Right atrium auricular region (tissue), 2 donors: ENCODE measurements at places on chromosomes 11 and 22. TPM values are rescaled to one million over a fixed set of nuclear protein-coding genes. Genes with fewer than 3 reads are reported as not detected.
A peak's percentile ranks its signal among the peaks of the same experiment; 100 is the strongest.

Gene F2
- total RNA-seq: not detected

Gene PHOX2A
- not detected for total RNA-seq

Gene SCUBE2
- total RNA-seq: 0.63 TPM

Gene MS4A6E
- total RNA-seq: not detected

Gene ART1
- not detected for total RNA-seq

Gene C11orf87
- total RNA-seq: not detected

DNA sequence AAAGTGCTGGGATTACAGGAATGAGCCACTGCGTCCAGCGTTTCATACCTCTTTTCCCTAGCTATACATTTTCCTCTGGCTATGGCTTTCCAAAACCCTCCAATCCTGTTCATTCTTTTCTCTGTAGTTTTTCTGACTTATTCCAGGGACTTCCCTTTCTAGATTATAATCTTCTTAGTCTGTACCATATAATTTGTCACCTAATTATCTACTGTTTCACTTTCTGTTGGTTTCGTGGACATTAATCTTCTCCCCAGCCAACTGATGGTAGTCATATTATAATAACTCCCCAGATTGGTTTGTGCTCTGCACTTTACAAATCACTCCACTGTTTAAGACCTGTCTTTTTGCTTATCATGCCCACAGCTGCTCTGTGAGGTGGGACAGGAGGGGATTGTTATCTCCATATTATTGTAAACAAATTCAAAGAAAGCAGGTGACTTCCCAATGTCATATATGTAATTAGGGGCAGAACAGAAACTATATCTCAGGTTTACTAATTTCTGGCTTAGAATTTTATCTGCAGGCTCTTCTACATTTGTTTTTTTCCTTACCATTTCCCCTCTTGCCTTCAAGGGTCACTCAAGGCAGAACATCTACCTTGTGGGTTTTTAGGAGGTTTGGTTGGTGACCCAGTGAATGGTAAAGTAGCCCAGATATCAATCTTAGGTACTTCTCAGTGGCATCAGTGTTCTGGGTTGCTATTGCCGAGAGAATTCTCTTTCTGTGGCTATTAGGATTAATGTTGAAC, 23.9 kb downstream of the STIM1 start:
- no peak for DNase-seq
- no peak overlapping the region for H3K27ac ChIP-seq
- H3K4me3 ChIP-seq: no peak overlapping the region
- H3K36me3 ChIP-seq: no peaks in the 10 kb centered on the region

DNA sequence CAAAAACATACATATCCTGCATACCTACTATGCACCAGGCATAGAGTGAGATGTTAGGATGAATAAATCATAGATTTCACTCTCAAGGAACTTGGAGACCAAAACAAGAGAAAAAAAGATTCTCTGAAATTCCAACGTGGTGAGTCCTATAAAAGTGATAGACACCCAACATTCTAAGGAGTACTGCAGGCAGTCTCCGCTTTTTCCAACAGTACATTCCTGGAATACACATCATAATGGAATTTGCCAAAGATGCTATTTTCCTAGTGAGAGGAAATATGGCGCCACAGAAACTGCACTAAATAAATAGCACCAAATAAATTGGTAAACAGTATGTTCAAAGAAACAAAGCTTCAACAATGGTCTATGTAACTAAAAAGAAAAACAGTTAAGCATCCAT, 6.0 kb downstream of the TMEM123 start:
- H3K4me1 ChIP-seq: no peaks in the 10 kb centered on the region
- H3K4me3 ChIP-seq: no peak overlapping the region
- DNase-seq: no peak
- H3K27me3 ChIP-seq: no peaks in the 10 kb centered on the region

- no peak overlapping the region for H3K4me3 ChIP-seq
- no peaks in the 10 kb centered on the region for H3K4me1 ChIP-seq
- DNase-seq: no peak
- no peaks in the 10 kb centered on the region for H3K27me3 ChIP-seq
- no peaks in the 10 kb centered on the region for H3K36me3 ChIP-seq
- no peak overlapping the region for H3K27ac ChIP-seq
These were observed 183.0 kb downstream of the CEP164 start for GRCh38 chr11:117510646-117511045.

- H3K36me3 ChIP-seq: no peaks in the 10 kb centered on the region
- H3K27ac ChIP-seq: no peak overlapping the region
- DNase-seq: no peak
- no peak overlapping the region for H3K4me3 ChIP-seq
These were observed 177.5 kb upstream of the CTSC start for GRCh38 chr11:88515002-88515401.

GRCh38 chr22:25420471-25420924, 144.0 kb upstream of the GRK3 start:
- H3K27ac ChIP-seq: no peak overlapping the region
- peak overlapping the region; percentile 25 for H3K4me3 ChIP-seq
- DNase-seq: no peak

DNA sequence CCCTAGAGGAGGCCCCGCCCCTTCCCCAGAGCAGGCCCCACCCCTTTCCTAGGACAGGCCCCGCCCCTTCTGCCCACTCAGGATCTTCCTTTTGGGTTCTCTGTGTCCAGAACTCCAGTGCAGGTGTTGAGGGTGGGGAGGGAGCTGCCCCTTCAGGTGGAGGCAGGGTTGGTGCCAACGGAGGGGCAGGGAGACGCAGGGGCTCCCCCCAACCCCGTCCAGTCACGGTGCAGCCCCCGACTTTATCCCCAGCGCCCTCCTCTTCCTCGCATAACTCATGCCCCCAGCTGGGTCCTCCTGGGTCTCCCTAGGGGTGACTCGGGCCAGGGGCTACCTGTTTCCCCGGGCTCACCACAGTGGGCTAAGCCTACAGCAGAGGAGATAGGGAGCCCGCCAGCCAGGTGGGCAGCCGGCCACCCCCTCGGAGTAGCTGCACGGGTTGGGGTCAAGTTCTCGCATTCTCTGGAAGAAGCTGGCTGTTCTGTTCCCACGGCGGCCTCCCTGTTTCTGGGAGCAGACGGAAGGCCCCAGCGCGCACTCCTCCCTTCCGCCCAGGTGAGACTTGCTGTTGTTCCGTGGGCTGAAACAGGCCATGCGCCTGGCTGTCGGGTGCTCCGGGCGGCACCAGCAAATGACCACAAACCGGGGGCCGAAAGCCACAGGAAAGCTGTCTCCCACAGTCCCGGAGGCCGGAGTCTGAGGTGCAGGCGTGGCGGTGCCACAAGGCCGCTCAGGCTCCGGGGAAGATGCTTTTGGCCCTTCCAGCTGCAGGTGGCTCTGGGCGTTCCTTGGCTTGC, 38.9 kb downstream of the MUC2 start:
- no peaks in the 10 kb centered on the region for H3K27me3 ChIP-seq
- H3K4me3 ChIP-seq: no peak overlapping the region
- no peaks in the 10 kb centered on the region for H3K4me1 ChIP-seq
- H3K36me3 ChIP-seq: no peaks in the 10 kb centered on the region
- no peak for DNase-seq

DNA sequence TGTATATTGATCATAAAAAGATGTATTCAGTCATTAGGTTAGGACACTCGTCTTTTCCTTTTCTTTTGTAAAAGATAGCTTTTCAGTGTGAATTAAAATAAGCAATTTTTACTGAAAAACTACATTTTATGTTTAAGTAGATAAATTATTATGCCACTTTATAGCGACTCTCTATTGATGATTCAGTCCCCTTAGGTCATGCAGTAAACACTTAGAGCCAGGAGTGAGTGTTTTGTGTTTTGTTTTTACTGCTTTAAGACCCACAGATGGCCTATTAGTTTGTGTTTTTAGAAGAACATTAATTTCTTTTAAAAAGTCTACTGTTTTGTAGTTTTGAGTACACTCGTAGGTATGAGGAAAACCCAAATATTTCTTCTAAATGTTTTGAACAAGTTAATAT, 86.6 kb downstream of the YAP1 start:
- no peaks in the 10 kb centered on the region for H3K4me1 ChIP-seq
- no peaks in the 10 kb centered on the region for H3K36me3 ChIP-seq
- DNase-seq: no peak
- no peaks in the 10 kb centered on the region for H3K27me3 ChIP-seq

GRCh38 chr11:63242089-63242781, 1.2 kb downstream of the SLC22A25 start:
- H3K27me3 ChIP-seq: no peaks in the 10 kb centered on the region
- no peak for DNase-seq
- no peak overlapping the region for H3K27ac ChIP-seq
- H3K4me1 ChIP-seq: no peaks in the 10 kb centered on the region
- no peak overlapping the region for H3K4me3 ChIP-seq
- H3K36me3 ChIP-seq: no peaks in the 10 kb centered on the region

- no peak overlapping the region for H3K4me3 ChIP-seq
- no peak for DNase-seq
- H3K27ac ChIP-seq: peak overlapping the region; percentile 99
- peaks cover 30% of the 10 kb centered on the region for H3K36me3 ChIP-seq
- H3K27me3 ChIP-seq: no peaks in the 10 kb centered on the region
These were observed 1.4 kb upstream of the FTH1 start for GRCh38 chr11:61968758-61969390.

DNA sequence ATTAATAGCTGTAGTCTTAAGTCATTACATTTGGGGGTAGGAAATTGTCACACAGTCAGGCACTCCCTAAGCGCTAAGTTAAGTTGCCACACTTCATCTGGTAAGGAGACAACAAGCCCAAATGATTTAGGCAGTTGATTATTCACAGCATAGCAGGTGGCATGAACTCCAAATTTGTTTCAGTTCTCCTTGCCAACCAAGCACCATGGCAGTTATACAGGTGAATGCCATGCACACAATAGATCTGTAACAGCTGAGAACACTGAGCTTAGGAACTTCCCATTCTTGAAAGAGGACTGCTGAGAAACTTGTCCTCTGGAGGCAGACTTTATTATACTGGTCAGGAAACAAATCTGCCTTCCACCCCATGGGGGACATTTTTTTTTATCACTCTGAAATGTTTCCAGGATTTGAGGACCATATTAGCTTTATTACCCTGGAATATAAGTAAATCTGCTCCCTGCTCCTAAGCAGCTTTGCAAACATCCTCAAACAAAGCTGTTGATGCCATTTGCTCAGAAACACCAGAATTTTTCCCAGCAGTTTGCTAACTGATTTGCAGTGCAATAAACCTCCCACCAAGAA, 5.1 kb upstream of the INTS4 start:
- no peaks in the 10 kb centered on the region for H3K27me3 ChIP-seq
- DNase-seq: no peak
- H3K27ac ChIP-seq: no peak overlapping the region
- no peak overlapping the region for H3K4me3 ChIP-seq
- H3K4me1 ChIP-seq: peaks cover 6% of the 10 kb centered on the region

DNA sequence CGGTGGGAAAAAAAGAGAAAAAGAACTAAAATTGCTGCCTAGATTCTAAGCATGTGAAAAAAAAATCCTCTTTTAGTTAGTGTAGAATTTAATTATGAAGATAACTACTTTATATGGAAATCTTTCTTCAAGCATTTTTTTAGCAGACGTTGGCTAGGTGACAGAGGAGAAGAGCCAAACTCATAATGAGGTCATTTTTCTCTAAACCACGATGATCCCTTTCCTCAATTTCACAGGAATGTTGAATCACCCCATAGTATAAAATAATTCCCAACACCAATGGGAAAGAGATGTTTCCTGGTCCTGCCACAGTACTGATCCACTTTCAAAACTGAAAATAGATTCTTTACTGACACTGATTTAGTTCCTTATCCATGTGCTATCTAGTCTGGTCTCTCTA, 319.8 kb downstream of the DLG2 start:
- H3K36me3 ChIP-seq: no peaks in the 10 kb centered on the region
- H3K4me1 ChIP-seq: no peaks in the 10 kb centered on the region
- H3K27ac ChIP-seq: no peak overlapping the region

GRCh38 chr11:35878741-35879140, 65.1 kb upstream of the LDLRAD3 start:
- H3K4me3 ChIP-seq: no peak overlapping the region
- no peaks in the 10 kb centered on the region for H3K36me3 ChIP-seq
- DNase-seq: no peak
- no peaks in the 10 kb centered on the region for H3K4me1 ChIP-seq

DNA sequence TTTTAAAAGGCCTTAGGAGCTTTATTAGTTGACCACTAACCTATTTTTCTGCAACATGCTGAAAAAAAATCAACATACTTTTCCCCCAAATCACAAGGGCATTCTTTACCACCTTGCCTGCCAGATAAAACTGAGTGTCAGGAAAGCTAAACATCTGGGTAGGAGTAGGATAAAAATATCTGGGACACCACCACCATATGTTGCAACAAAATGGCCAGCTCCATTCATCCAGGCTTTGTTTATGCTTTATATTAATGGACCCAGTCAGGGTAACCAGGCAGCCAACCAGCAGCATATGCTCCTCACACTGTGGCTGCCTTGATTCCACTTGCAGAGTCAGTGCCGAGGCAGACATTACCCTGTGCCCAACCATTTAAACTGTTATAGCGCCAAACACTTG, 1024.5 kb downstream of the LRRC4C start:
- H3K27ac ChIP-seq: no peak overlapping the region
- no peaks in the 10 kb centered on the region for H3K4me1 ChIP-seq
- DNase-seq: no peak
- H3K27me3 ChIP-seq: no peaks in the 10 kb centered on the region
- H3K36me3 ChIP-seq: no peaks in the 10 kb centered on the region

- DNase-seq: no peak
- H3K4me1 ChIP-seq: no peaks in the 10 kb centered on the region
- H3K27me3 ChIP-seq: no peaks in the 10 kb centered on the region
- no peaks in the 10 kb centered on the region for H3K36me3 ChIP-seq
These were observed 1.7 kb upstream of the BID start for GRCh38 chr22:17775781-17776465.

DNA sequence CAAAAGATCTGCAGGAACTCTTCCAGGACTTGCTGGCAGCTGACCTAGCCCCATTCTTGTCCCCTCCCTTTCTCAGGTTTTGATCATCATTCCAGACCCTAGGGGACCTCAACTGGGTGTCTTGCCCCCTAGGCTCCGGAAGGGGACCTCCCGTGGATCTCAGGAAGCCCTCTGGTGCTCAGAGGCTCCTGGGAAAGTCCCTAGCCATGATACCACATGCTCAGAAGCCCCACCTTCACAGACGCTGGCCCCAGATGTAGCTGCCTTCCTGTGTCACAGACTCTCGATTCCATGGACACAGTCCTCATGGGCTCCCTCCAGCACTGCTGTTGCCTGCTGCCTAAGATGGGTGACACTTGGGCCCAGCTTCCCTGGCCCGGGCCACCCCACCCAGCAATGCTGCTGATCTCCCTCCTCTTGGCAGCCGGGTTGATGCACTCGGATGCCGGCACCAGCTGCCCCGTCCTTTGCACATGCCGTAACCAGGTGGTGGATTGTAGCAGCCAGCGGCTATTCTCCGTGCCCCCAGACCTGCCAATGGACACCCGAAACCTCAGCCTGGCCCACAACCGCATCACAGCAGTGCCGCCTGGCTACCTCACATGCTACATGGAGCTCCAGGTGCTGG, at the start of gene LRRC55:
LRRC55 (plus strand) TSS at position 276 of the 628 bp plus-strand sequence; CDS start at position 346, 70 bp downstream.
- H3K36me3 ChIP-seq: no peaks in the 10 kb centered on the region
- DNase-seq: no peak
- H3K4me1 ChIP-seq: no peaks in the 10 kb centered on the region
- no peaks in the 10 kb centered on the region for H3K27me3 ChIP-seq

- H3K4me3 ChIP-seq: no peak overlapping the region
- H3K27me3 ChIP-seq: peaks cover 9% of the 10 kb centered on the region
- no peak overlapping the region for H3K27ac ChIP-seq
- no peaks in the 10 kb centered on the region for H3K36me3 ChIP-seq
- H3K4me1 ChIP-seq: no peaks in the 10 kb centered on the region
- no peak for DNase-seq
These were observed 519.8 kb downstream of the BRD1 start for GRCh38 chr22:49307870-49308269.

GRCh38 chr11:117928446-117929141, 608 bp downstream of the TMPRSS13 start:
- no peak overlapping the region for H3K27ac ChIP-seq
- H3K4me3 ChIP-seq: no peak overlapping the region
- H3K4me1 ChIP-seq: no peaks in the 10 kb centered on the region
- DNase-seq: no peak
- no peaks in the 10 kb centered on the region for H3K36me3 ChIP-seq
